ENCODE measurements at places on chromosomes 2 and 18.
A peak's percentile ranks its signal among the peaks of the same experiment; 100 is the strongest.

DNA sequence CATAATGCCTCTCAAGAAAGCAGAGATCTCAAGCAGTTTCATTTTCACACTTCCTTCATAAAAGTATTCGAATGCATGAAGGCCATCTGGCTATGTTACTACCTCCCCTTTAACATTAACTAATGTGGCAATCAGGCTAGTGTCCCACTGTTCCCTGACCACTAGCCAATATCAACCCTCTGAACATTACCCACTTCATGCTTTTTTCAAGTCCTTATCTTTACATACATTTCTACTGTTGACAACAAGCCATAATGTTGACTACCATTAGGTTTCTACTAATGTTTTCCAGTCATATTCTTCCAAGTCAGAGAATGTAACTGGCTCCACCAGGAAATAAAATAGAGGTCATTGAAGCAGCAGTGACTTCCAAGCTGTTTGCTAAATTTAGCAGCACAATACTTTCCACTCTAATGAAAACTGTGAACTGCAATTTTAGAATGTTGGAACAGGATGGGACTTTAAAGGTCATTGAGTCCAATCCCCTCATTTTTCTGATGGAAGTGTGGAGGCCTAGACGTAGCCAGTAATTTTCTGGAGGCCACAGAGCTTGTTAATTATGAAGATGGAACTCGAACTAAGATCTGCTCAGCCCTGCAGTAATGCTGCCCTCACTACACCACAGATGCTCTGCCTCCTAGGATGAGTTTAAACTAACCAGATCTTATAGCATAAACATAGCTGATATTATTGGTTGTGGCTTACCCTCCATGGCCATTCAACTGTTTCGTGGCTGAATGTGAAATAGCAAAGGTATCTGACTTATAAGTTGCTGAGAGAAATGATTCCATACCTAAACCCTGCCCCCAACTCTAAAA, 630 bp upstream of the PPP1R1C start:
- DNase-seq, result no peak

DNA sequence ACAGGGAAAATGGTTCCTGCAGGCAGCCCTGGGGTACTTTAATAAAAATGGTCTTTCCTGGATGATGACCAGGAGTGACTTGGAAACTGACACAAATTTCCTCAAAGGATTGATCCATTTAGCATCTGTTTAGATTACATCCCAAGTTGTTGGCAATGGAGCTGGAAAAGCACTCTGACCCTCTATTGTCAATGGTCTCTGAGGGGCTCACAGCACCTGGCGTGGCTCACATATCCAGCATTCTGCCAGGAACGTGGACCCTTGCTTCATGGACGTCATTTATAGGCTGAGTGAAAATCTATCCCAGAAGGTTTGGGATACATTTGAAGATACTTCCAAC, 43.8 kb downstream of the SERTAD2 start:
- DNase-seq, result no peak

DNA sequence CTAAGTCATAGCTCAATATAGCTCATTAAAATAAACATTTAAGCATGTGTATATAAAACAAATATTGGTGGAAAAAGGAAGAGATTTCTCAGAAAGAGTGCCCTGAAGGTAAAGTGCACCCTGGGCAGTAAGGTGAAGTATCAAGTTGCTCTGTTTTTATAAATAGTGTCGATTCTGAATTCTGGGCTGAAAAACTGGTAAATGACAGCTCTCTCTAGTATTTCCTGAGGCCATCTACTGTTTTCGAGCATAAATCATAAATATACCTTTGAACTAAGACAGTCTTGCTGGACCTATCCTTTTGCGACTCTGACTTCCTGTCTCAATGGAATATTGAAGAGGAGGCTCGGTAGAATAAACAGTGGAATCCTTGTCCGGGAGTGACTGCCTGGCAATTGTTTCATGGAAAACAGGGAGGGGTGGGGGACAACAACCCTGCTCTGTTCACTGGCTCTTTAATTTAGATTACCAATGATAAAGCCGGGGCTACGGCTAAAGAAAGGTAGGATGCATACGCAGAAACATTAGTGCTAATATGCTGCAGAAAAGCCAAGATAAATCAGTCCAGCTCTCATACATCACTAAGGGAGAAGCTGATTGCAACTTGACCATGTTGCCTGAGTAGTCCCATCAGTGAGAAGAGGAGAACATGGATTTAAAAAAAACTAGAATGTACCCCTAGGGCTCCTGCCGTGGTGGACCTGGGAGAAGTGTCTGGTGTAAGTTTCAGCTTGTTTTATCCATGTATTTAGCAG, 124.1 kb downstream of the RAPGEF4 start:
- DNase-seq, result no peak

- no peak for DNase-seq
Observed at GRCh38 chr18:63422864-63423304, 608 bp upstream of the VPS4B start.

- DNase-seq, result no peak
Observed at GRCh38 chr18:77872166-77872565, 622.5 kb downstream of the GALR1 start.

DNA sequence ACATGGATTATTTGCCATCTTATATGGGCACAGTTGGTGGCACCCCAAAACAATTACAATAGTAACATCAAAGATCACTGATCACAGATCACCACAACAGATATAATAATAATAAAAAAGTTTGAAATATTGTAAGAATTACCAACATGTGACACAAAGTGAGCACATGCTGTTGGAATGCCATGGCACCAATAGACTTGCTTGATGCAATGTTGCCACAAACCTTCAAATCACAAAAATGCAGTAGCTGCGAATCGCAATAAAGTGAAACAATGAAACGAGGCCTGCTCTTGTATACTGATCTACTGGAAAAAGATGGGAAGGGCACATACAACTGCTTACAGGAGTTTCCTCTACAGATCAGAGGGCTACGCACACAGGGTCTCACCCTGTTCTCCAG, 32.2 kb upstream of the AMMECR1L start:
- DNase-seq, result no peak

DNA sequence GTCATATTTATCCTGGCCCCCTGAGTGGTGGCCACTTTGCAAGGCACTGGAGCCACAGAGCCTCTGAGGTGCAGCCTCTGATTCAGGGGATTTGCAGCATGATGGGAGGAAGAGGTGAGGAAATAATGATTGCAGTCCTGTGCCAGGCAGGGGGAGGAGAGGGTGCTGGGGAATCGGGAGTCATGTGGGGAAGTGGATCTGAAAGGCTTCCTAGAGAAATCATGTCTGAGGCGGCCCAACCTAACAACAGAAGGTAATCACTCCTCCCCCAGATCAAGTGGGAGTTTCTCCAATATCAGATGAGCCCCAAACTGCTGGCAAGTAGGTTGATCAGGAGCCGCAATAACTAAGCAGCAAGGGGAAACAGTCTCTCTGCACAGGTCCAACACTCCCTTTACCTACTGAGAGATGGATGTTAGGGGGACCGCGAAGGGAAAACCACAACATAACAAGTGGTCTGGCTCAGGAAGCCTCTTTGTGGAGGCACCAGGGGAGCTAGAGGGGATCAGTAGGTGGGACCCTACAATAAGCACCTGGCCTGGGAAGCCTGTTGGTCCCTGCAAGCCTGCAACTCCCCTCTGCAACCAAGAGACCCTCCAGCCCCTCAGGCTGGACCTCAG, 71.8 kb upstream of the NPAS2 start:
- no peak for DNase-seq

- no peak for DNase-seq
Observed at GRCh38 chr18:69308619-69309018, 92.1 kb upstream of the DOK6 start.

DNA sequence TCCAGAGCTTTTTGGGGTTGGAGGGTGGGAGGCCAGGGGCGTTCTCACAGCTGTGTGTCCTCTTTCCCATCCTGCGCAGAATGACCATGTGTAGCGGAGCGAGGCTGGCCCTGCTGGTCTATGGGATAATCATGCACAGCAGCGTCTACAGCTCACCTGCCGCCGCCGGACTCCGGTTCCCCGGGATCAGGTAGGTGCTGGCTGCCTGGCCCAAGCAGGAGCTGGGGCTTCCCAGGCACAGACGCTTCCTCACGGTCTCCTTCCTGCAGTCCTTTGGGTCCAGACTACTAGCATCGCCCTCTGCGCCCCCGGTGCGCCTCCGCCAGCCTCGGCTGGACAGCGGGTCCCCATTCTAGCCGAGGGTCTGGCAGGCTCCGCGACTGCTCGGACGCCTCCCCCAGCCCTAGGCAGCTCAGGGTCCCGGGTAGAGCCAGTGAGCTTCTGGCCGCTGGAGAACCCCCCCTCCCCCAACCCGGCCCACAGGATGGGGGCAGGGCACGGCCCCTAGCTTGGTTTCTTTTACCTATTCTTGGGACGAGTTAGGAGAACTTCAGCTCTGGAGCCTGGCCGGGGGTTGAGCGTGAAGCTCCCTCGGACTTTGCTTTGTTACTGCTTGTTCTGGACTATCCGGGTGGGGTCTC, 756 bp downstream of the ADCYAP1 start:
- DNase-seq, result no peak

GRCh38 chr2:233597522-233597921, 19.9 kb upstream of the UGT1A8 start:
- DNase-seq, result no peak

- no peak for DNase-seq
Observed at GRCh38 chr2:51194656-51195055, 162.7 kb upstream of the NRXN1 start.

DNA sequence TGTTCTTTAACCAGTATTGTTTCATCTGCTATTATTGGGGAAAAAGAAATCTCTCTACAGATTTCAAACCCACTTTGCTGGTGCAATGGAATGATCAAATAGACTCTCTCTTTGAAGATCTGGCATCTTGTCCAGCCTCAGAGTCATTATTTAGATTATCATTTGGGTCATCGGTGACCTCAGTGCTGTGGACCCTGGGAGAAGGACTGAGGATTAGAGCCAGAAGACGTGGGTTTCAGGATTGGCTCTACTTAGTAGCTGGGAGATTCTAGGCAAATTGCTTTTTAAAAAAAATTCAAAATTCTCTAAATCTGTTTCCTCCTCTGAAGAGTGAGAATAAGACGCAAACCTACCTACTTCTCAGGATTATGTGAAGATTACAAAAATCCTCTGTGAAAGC, 107.6 kb upstream of the CTAGE1 start:
- DNase-seq, result no peak

DNA sequence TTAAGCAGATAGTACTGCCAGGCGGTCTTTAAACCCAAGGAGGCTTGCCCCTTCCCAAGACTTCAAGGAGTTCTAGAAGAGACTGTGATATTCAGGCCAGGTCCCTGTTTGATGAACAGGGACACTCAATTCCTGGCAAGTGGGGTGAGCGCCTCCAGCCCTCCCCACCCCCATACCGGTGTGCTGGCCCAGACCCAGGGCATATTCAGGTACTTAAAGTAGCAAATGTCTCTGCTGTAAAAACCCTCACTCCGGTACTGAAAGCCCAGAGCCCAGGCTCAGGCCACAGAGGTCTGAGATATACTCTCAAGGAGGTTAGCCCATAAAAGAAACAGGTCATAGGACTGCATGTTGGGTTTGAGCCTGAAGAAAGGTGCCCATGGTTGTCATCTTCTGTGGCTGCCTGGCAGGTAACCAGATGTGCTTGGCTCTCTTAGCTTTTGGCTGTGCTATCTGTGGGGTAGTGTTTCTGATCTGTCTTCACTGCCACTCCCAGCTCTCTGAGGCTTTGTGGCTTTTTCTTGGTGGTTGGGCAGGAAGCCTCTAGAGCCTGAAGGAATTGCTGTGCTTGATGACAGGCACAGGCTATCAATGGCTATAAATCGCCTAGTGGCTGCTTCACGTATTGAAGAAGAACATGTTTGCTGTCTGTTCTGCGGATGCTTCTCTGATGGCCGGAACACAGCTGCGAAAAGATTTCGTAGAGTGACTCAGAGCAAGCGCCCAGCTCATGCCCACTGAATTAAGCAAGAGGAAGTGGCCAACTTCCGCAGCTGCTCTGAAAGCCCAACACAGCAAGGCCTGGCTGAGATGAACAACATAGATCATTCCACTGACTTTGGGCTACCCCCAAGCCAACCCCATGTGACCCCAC, 63.3 kb upstream of the ALPP start:
- DNase-seq, result peak; percentile 49

- DNase-seq, result no peak
Observed at GRCh38 chr18:79603321-79604204, 76.0 kb upstream of the CTDP1 start.

DNA sequence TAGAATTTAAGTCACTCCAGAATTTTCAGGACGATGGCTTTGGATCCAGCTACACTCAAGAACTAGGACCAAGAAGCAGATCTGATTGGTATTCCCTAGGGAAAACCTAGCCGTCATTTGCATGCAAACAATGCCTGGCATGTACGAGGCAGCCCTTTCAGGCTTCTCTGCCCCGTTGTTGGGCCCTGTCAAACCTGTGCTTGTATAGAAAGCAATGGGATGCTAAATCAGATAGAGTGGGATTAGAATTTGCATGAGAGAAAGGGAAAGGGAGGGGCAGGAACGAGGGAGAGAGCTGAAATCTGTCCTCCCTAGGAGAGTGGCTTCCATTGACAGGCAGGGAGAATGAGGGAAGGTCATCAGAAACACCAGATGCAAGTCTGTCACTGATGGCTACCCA, 28.6 kb downstream of the ARID5A start:
- no peak for DNase-seq

DNA sequence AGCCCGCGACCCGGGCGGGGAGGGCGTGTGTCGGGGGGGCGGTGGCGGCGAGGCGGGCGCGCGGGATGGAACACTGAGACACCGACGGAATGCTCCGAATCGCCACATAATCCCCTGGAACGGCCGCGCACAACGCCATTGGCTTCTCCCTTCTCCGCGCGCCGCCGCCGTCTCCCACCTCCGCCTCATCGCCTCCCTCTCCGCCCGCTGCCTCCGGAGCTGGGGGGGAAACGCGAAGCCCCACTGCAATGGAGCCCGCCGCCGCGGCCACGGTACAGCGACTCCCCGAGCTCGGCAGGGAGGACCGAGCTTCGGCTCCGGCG, at the start of gene PHLPP1:
Gene PHLPP1 (plus strand): TSS at position 106 of the 323 bp plus-strand sequence. CDS start 143 bp downstream, at position 249.
- no peak for DNase-seq

DNA sequence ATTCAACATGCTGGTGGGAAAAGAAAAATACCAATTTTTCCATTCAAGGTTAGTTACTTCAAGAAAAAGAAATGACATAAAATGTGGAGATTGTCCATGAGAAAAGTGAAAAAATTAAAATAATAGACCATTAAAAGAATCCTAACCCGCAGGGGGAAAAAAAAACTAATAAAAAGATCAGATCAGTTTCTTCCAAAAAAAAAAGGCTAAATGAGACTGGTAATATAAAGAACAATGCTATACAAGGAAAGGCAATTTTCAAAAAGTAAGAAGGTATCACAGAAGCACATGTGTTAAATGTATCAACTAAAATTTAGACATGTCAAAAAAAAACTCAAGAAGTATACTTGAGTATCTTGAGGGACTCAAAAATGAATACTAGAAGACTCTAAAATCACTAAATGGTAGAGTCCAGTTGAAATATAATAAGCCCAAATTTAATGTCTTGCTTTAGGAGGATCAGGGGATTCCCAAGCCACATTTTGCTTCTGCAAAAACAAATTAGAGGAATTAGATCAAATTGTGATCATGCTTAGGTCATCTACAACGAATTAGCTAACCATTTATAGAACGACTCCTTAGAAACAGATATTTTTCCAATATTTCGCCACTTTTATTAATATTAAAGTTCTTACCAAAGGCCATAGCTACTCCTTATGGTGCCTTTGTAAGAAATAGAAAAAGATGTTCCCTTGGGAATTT, 35.8 kb upstream of the GLS start:
- no peak for DNase-seq

All from T-helper 9 cell (primary cell).